ENCODE measurements at places on chromosomes 12 and 14.

- peak; percentile 19 for DNase-seq
Observed at GRCh38 chr14:91980157-91980556, 32.7 kb upstream of the FBLN5 start.

- no peak for DNase-seq
Observed at GRCh38 chr12:132132609-132133430, 11.3 kb downstream of the DDX51 start.

GRCh38 chr14:74429991-74430390, 4.0 kb upstream of the SYNDIG1L start:
- DNase-seq = no peak

DNA sequence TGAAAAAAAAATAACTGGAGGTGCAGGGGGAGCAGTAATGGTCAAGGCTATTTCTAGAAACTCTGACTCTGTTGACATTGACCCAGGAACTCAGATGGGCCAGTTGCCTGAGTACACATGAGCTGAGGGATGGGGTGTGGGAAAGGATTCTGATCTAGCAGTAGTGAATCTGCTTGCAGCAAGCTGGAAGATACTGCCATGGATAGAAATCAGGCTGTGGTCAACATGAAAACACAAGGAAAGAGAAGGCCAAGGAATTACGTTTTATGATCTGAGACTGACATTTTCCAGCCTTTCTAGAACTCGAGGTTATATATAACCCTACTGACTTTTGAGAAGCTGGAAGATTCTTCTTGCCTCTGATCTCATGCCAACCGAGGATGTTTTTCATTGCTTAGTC, 90.0 kb downstream of the ANO6 start:
- no peak for DNase-seq

DNA sequence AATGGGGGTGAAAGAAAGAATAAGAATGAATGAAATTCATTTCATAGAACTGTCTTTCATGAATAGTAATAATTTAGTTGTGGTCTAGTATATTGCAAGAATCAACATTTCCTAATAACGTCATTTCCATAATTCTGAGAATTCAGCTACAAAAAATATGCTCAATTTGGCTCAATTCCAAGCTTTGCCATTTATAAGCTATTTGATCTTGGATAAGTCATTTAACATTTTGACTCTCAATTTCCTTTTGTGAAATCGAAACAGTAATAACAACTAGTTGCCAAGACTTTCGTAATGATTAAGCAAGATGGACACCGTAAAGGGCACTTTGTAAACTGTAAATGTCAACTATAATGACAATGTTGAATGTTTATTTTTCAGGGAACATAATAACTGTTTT, 18.1 kb downstream of the NOS1 start:
- DNase-seq = no peak

- no peak for DNase-seq
Observed at GRCh38 chr14:79557309-79557708, 654.0 kb downstream of the DIO2 start.

GRCh38 chr12:76755829-76756379, 8.0 kb upstream of the ZDHHC17 start:
- no peak for DNase-seq

Data from activated CD4-positive, alpha-beta T cell treated with anti-CD3 and anti-CD28 coated beads, Interleukin-2, amount 50 U/mL, for 24 hours (primary cell).